ENCODE measurements at places on chromosomes 6 and 20. TPM values are rescaled to one million over a fixed set of nuclear protein-coding genes. Genes with fewer than 3 reads are reported as not detected.
A peak's percentile ranks its signal among the peaks of the same experiment; 100 is the strongest.

DNA sequence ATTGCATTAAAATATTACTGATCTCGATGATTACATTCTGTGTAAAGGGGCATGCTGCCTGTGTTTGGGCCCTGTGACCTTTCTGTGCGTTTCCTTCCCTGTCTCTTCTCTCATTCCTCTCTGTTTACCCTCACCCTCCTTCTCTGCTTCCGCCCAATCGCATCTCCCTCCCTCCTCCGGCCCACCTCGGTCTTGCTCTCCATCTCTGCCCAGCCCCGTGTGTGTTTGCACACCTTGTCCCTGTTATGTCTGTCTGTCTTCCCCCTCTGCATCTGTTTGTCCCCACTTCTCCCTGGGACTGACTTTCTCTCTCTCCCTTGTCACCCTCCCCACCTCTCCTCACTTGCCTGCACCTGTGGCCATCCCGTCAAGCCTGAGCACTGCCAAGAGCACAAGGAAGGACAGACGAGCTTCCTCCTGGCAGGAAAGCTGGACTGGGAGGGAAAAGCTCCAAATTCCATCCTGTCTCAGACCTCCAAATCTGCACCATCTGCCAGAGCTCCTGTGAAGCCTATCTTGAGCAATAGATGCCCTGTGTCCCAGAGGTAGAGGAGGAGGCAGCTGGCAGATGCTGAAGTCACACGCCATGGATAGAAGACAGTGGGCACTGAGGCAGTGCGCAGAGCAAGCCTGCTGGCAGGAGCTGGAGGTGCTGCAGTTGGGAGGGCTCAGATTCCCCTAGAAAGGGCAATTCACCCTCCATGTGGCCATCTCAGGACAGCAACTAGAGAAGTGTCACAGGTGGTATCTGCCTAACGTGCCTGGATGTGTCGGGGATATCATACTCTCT lies 172.3 kb downstream of the PTPRT start:
- no peaks in the 10 kb centered on the region for H3K27me3 ChIP-seq
- DNase-seq = no peak
- no peaks in the 10 kb centered on the region for H3K36me3 ChIP-seq
- H3K4me1 ChIP-seq = no peaks in the 10 kb centered on the region

DNA sequence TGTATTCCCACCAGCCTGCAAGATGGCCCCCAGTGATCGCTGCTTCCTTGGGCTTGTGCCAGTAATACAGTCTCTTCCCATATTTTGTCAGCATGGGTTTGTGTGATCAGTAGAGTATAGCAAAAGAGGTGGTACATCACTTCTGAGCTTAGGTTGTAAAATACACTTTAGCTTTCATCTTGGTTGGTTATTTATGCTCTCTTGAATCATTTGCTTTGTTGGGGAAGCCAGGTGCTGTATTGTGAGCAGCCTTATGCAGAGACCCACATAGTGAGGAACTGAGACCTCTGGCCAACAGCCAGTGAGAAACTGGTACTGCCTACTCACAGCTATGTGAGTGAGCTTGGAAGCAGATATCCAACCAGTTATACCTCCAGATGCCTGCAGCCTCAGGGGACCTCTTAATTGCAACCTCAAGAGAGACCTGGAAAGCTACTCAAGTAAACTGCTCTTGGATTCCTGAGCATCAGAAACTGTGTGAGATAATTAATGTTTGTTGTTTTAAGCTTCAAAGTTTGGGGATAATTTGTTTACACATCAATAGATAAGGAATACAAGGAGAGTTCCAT lies 229.3 kb downstream of the FARS2 start:
- no peak overlapping the region for H3K4me3 ChIP-seq
- no peaks in the 10 kb centered on the region for H3K27me3 ChIP-seq
- no peak for DNase-seq
- H3K27ac ChIP-seq = no peak overlapping the region

DNA sequence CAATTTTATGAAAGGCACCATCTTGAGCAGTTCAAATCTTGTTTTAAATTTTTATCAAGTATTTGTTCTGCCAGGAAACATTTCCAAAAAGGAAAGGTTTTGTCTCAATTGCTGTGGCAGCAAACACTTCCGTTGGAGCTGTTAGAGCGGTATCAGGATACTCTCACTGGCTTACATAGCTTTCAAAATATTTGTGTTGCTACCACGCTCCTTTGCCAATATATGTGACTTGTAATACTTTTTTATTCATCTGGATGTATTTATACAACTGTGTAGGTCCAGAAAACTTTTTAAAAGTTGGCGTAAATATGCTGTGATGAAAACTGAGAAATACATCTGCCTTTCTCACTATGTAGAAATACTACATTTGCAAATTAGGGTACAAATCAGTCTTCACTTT lies 37.8 kb upstream of the NHSL1 start:
- H3K27ac ChIP-seq = no peak overlapping the region
- H3K4me1 ChIP-seq = no peaks in the 10 kb centered on the region
- H3K4me3 ChIP-seq = no peak overlapping the region
- no peaks in the 10 kb centered on the region for H3K27me3 ChIP-seq
- peaks cover 6% of the 10 kb centered on the region for H3K36me3 ChIP-seq

GRCh38 chr6:160086754-160087153 lies 34.9 kb upstream of the SLC22A1 start:
- no peak for DNase-seq
- no peak overlapping the region for H3K4me3 ChIP-seq
- H3K27me3 ChIP-seq = no peaks in the 10 kb centered on the region

GRCh38 chr6:12343122-12343439 lies 52.9 kb downstream of the EDN1 start:
- no peak overlapping the region for H3K4me3 ChIP-seq
- peaks cover 9% of the 10 kb centered on the region for H3K4me1 ChIP-seq
- H3K27me3 ChIP-seq = no peaks in the 10 kb centered on the region

GRCh38 chr20:59005523-59006166 lies 1.4 kb downstream of the CTSZ start:
- peaks cover 33% of the 10 kb centered on the region for H3K36me3 ChIP-seq
- H3K4me1 ChIP-seq = peaks cover 37% of the 10 kb centered on the region
- no peak for DNase-seq
- H3K27me3 ChIP-seq = no peaks in the 10 kb centered on the region
- peak overlapping the region; percentile 86 for H3K27ac ChIP-seq
- peak overlapping the region; percentile 77 for H3K4me3 ChIP-seq

DNA sequence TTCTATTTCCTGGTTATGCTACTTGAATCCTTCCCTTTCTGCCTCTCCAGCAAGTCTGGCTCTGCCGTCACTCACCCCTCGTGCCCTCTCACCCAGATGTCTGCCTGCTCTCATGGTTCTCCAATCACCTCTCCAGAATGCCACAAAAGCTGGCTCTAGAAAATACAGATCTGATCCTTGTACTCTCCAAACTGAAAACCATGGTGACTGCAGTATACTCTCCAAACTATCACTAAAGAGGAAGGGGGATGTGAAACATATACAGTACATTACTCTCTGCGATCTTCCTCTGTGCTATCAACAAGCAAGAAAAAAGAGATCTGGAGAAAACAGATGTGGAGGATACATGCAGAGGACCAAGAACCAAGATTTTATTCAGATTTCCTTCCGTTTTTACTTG lies 91.1 kb downstream of the ATXN1 start:
- peaks cover 33% of the 10 kb centered on the region for H3K4me1 ChIP-seq
- peak overlapping the region; percentile 63 for H3K27ac ChIP-seq
- H3K4me3 ChIP-seq = no peak overlapping the region
- H3K36me3 ChIP-seq = peaks cover 6% of the 10 kb centered on the region

GRCh38 chr6:113779656-113780055 lies 77.5 kb upstream of the MARCKS start:
- no peak overlapping the region for H3K4me3 ChIP-seq
- no peak overlapping the region for H3K27ac ChIP-seq
- DNase-seq = no peak
- H3K36me3 ChIP-seq = no peaks in the 10 kb centered on the region
- no peaks in the 10 kb centered on the region for H3K4me1 ChIP-seq
- no peaks in the 10 kb centered on the region for H3K27me3 ChIP-seq

DNA sequence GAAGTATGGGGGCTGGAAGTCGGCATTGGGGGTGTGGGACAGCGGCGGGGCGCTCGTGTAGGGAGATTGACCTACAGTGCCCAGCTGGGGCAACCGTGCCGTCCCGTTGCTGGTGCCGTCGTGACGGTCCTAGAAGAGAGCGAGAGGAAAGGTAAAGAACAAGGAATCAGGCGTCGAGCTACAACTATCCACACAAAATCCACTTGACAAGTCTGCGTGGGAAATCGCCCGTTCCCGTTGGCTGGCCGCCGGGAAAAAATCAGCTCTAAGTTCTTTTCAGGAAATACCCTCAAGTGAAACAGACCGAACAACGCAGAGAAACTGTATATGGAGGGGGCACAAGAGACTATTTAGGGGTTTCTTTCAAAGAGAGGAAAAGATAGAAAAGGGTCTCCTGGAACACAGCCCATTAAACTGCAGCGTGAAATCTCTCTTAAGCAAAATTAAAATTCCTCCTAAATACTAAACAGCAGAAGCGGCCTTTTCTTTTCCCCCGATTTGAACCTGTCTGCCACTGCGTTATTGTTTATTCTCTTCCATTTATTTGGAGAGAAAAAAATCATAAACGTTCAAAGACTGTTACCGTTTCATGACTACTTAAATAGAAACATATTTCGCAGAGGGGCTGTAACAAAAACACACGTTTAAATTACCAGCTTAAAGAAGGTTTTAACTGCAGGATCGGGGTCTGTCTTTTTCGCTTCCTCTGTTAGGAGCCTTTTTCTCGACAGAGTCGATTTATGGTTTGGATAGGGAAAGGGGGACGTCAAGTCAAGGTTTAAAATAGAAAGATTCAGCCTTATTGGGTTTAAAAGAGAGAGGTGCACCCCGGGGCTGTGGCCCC lies 4.4 kb downstream of the TFAP2A start:
- DNase-seq = peak; percentile 39
- H3K36me3 ChIP-seq = peaks cover 86% of the 10 kb centered on the region
- peaks cover 24% of the 10 kb centered on the region for H3K4me1 ChIP-seq
- H3K27ac ChIP-seq = peak overlapping the region; percentile 99
- H3K27me3 ChIP-seq = no peaks in the 10 kb centered on the region
- H3K4me3 ChIP-seq = peak overlapping the region; percentile 94

GRCh38 chr6:161108916-161109315 lies 117.3 kb downstream of the MAP3K4 start:
- no peaks in the 10 kb centered on the region for H3K27me3 ChIP-seq
- H3K4me3 ChIP-seq = no peak overlapping the region
- peaks cover 75% of the 10 kb centered on the region for H3K36me3 ChIP-seq
- DNase-seq = no peak
- peaks cover 11% of the 10 kb centered on the region for H3K4me1 ChIP-seq
- H3K27ac ChIP-seq = no peak overlapping the region

DNA sequence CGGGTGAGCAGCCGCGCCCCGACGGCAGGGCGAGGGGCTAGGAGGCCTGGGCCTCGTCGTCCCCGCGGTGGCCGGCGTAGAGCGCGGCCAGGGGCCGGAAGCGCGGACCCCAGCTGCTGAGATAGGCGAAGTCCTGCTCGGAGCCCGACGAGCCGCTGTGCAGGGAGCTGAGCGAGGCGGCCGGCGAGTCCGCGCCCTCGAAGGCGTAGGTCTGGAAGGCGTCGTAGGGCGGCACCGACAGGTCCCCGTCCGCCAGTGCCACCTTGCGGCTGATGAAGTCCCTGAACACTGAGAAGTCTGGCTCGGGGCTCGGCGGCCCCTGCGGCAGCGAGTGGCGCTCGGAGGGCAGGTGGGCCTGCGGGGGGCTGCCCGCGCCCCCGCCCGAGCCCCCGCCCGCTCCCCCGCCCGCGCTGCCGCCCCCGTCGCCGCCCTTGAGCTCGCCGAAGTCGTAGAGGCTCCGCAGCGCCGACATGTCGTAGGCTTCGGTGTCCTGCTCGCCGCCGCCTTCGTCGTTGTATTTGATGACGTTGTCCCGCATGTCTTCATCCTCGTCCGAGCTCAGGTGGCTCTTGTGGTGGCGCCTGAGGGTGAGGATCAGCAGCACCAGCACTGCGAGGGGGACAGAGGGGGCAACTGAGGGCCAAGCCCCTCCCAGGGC lies 56.5 kb downstream of the CD40 start:
- DNase-seq = peak; percentile 16
- H3K4me3 ChIP-seq = no peak overlapping the region
- no peaks in the 10 kb centered on the region for H3K36me3 ChIP-seq
- H3K4me1 ChIP-seq = no peaks in the 10 kb centered on the region
- no peak overlapping the region for H3K27ac ChIP-seq

DNA sequence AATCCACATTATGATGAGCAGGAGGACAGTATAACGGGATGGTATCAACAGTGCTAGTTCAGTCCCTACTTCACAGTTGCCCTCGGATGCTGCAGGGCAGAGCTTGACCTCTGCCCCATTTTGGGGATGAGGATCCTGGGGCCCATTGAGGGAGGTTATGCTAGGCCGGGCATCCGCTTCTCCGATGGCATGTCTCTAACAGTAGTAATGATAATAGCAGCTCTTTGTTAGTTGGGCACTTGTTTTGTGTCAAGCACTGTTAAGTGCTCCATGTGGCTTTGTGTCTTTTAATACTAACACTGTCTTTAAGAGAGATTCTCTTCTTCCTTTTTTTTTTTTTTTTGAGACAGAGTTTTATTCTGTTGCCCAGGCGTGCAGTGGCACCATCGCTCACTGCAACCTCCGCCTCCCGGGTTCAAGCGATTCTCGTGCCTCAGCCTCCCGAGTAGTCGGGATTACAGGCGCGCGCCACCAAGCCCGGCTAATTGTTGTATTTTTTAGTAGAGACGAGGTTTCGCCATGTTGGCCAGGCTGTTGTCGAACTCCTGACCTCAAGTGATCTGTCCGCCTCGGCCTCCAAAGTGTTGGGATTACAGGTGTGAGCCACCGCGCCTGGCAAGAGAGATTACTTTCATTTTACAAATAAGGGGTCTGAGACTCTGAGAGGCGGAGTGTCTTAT lies 1.1 kb downstream of the MAPRE1 start:
- H3K4me1 ChIP-seq = peaks cover 33% of the 10 kb centered on the region
- H3K36me3 ChIP-seq = peaks cover 7% of the 10 kb centered on the region
- peak overlapping the region; percentile 84 for H3K4me3 ChIP-seq
- H3K27ac ChIP-seq = peak overlapping the region; percentile 74
- DNase-seq = peak; percentile 16

DNA sequence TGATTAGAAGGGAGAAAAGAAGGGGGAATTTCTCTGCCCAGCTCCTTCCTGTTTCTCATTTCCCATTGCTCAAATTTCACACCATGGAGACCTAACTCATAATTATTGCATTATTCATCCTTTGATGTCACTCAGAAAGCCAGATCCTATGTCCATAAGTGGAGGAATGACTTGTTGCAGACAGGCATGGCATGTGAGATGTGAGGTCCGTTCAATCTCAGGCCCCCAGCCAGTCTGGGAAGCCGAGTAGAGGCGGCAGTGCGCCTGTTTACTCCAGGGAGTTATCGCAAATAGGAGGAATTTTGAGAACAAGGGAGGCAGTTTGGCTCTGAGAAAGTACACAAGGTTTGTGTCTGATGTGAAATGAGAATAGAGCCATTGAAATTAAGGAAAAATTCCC lies 26.9 kb upstream of the MOCS1 start:
- no peak overlapping the region for H3K4me3 ChIP-seq
- no peak overlapping the region for H3K27ac ChIP-seq
- no peak for DNase-seq
- no peaks in the 10 kb centered on the region for H3K36me3 ChIP-seq
- no peaks in the 10 kb centered on the region for H3K4me1 ChIP-seq

GRCh38 chr20:32986331-32986966 lies 17.8 kb downstream of the SUN5 start:
- H3K36me3 ChIP-seq = no peaks in the 10 kb centered on the region
- no peak overlapping the region for H3K27ac ChIP-seq
- no peak for DNase-seq
- H3K4me1 ChIP-seq = no peaks in the 10 kb centered on the region

- H3K36me3 ChIP-seq = no peaks in the 10 kb centered on the region
- peaks cover 5% of the 10 kb centered on the region for H3K4me1 ChIP-seq
- no peak for DNase-seq
- H3K27ac ChIP-seq = no peak overlapping the region
- no peak overlapping the region for H3K4me3 ChIP-seq
- H3K27me3 ChIP-seq = no peaks in the 10 kb centered on the region
These were observed 81.1 kb downstream of the PRDM1 start for GRCh38 chr6:106167096-106167814.

LY6G5B gene
- total RNA-seq = 16.0 TPM

KCNG1 gene
- 24.8 TPM for total RNA-seq

EPPIN gene
- not detected for total RNA-seq

ZNF334 gene
- total RNA-seq = not detected

RAET1L gene
- total RNA-seq = 1.2 TPM

All from MCF 10A (cell line).